ENCODE measurements at places on chromosomes 7 and 10.
A peak's percentile ranks its signal among the peaks of the same experiment; 100 is the strongest.

- no peak for DNase-seq
These were observed 60.6 kb downstream of the C1GALT1 start for GRCh38 chr7:7242899-7243298.

- no peak for DNase-seq
These were observed 2.7 kb upstream of the UNCX start for GRCh38 chr7:1229956-1230355.

DNA sequence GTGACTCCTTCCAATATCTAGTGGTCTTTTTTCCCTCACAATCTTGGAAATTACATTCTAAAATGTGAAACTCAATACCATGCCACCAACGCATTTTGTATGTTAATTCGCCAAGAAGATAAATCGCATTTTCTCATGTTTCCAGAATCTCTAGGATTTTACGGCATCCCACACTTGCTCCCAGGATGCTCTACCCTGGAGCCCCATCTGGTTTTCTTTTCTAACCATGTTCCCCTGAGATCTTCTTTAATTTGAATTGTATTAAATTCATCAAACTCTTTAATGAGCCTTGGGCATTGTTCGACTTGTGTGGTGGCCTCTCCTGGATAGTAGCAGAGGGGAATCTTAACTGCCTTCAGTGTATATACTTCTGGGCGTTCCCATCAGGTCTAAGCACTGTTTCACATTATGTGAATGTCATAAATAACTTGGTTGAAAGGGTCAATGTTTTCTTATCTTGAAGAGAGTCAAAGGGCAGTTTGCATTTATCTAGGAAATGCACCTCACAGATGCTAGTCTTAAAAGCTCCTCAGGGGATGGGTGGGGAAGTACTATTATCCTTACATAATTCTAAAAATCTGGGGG, 169.1 kb upstream of the MEOX2 start:
- DNase-seq = no peak

GRCh38 chr10:47374611-47375536, 9.2 kb downstream of the ZNF488 start:
- DNase-seq = no peak

DNA sequence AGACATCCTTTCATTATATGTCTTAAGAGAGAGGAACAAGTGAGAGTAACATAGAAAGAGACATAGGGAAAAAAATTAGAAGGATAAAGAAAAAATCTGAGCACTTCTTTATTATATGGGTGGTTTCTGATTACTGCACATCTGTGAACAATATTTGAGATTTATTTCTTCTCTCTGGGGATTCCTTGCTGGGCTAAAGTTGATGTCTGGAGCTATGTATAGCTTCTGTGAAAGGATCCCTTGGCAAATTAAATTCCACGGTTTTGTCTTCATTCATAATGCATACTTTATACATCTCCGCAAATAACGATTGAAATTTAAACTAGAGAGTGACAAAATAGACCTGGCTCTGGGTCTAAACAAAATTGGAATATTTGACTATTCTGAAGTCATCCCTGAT, 232.2 kb upstream of the CTBP2 start:
- no peak for DNase-seq

DNA sequence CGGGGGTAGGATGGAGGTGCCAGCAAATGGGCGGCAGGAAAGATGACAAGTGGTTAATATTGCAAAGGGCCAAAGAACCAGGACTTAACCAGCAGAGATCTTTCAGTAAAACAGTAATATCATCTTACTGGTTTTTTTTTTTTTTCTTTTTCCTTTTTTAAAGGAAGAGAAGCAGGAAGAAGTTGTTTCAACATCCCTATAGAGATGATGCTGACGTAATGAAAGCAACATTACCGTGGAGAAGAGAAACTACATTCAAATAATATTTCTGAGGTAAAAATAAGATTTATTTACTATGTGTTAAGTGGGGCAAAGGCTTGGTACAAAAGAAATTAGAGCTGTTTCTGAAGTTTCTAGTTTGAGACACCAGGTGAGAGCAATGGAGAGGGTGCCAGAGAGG, 11.0 kb downstream of the MINDY3 start:
- DNase-seq = no peak

DNA sequence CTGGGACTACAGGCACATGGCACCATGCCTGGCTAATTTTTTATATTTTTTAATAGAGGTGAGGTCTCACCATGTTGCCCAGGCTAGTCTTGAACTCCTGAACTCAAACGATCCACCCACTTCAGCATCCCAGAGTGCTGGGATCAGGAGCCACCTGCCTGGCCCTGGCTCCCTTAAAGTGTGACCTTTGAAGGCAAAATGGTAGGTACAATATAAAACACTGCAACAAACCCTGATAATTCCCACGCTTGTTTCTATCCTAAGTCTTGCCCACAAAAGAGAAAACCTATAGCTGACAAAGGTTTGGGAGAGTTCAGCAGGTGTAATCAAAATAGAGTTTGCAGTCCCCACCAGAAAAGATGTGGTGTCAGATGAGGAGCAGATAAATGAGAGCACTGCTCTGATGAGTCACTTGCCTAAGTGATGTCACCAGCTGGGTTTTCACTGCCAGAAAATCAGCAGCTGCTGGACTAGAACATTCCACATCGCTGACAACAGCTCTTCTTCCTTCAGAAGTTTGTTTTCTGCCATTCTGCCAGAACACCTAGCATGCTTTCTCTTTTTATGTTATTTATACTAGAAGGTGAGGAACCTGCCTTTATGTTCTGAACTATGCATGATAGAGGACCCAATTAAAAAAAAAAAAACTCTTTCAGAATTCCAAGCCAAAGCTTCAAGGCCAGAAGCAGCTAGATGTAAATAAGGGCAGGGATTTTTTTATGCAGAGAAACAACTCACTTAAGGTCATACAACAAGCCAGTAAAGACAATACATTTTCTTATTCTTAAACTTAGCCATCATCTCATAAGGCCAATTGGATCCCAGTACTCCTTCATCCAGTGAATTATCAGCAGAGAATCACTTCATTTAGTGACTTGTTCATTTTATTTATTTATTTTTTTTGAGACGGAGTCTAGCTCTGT, 18.0 kb downstream of the PURB start:
- DNase-seq = no peak

DNA sequence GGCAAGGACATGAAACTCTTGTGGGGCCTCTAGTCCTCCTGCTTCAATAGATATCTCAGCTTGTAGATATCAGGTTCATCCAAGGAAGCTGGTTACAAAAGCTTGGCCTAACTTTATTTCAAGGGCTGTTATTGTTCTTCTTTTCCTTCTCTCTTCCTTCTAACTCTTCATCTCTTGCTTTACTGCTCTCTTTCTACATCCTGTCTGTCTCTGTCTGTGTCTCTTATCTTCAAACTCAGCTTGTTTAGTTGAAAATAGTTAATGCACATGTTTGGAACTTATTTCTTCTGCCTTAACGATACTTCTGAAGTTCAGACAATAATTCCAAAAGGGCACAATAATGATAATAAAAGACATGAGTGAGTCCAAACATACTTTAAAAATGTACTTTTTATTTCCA, 393.9 kb downstream of the NXPH1 start:
- DNase-seq = no peak

DNA sequence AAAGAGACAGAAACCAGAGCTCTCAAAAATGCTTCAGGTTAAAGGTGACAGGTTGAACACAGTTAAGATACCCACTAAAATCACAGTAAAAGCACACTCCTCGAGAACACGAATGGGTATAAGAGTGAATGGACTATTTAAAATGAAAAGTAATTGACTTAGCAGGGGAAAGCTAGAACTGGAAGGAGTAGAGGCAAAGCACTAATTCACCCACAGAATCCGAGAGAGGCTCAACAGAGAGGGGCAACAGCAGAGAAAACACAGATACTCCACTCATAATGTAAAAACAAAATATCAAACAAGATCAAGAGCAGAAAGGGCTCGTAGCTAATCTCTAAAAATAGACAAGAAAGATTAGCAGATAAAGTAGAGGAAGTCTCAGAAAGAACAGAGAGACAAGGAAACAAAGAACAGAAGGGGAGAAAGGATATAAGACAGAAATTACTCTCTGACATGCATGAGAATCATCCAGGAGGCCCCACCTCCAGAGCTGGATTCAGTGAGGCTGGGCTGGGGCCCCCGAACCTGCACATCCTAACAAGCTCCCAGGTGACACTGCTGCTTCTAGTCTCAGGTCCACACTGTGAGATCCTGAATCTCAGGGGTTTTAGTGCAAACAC, 117.6 kb downstream of the GALNT11 start:
- DNase-seq = no peak

GRCh38 chr7:31788445-31788844, 101.4 kb downstream of the PPP1R17 start:
- no peak for DNase-seq

GRCh38 chr10:511101-511848, 178.2 kb downstream of the DIP2C start:
- DNase-seq = peak; percentile 36

- DNase-seq = no peak
These were observed 115.9 kb upstream of the ARID5B start for GRCh38 chr10:61785473-61786105.

DNA sequence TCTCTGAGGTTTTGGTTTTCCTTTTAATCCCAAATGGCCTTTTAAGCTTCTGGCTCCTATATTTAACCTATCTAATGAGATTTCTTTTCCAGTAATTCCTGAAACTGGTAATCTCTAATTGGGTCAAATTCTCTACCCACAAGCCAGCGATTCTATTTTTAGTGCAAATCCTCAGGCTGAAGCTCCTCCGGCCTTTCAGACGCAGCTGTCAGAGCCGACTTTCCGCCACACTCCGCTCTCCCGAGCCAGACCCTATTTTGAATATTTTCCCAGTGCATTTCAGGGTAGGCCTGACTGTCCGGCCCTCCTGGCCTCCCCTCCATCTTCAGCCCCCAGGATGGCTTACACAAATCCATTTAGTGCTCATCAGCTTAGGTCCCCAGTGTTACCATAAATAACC, 9.7 kb upstream of the ADCY1 start:
- DNase-seq = no peak

GRCh38 chr10:24901686-24902399, 50.6 kb downstream of the PRTFDC1 start:
- no peak for DNase-seq

- no peak for DNase-seq
These were observed 598.6 kb downstream of the SH2D4B start for GRCh38 chr10:81136261-81136660.

DNA sequence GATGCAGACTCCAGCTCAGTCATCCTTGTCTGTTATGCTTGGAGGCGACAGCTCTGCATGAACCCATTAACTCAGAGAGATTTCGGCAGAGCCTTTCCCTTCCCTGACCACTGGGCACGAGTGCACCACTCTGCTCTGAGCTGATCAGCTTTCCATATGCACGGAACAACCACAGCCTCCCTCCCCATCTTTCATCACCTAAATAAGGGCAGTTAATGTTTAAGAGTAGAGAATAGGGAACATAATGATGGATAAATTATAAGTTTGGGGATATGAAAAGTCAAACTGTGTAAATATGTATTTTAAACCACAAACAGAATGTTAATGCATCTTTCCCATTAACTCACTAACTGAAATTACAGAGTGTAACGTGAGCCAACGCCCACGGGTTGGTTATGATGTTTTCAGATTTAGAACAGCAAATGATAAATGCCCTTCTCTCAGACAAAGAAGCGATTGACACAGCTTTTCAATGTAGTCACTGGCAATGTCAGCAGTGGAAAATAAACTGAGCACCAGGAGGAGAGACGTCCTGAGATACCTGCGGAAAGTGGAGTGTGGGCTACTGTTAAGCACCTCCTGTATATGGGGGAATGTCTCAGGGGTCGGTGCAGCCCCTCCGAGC, 658.2 kb downstream of the LRMDA start:
- DNase-seq = no peak

DNA sequence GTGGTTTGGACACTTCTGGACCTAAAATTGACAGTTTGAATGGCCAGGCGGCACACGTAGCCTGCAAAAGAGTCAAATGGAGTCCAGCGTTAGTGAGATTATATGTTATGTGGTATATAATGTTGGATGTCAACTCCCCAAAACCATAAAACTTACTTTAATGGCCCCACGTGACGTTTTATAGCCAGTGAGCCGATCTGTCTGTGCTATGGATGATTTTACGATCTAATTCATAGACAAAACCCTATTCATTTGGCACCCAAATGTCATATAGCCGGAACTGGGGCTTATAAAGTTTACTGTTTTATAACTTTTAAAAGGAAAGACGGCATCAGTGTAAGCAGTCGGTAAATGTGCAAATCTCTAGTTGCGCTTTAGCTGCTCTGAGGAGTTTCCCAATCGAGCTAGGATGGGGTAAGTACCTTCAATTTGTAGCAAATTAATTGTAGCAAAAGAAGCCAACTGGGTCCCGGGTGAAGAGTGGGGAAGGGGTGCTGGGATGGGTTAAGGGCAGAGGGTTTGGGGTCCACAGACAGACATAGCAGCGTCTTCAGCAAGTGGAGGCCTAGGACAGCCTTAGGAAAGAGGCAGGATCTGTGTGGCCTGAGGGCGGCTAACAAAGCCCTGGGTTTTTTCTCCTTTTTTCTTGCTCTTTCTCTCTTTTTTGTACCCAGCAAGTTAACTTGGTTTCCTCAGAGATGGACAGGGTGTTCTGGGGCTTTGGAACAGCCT, 3.2 kb downstream of the HOXA5 start:
- no peak for DNase-seq

- DNase-seq = peak; percentile 10
These were observed 170.4 kb downstream of the SNX13 start for GRCh38 chr7:17769918-17770317.

DNA sequence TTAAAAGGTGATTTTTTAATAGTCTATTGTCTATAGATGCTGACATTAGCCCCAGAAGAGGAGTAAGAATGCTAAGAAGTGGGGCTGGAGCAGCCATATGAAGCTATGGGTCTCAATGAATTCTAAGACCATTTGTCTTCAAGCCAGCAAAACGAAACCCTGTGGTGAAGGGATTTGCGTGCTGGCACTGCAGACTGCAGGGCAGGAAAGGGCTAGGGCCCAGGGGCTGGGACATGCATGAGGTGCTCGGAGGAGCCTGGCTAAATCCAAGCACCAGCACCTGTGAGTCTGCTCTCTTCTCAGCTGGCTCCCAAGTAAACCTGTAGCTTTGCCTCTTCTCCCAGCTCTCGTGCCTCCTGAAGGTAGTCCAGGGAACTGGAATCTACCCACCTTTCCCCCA, 1.3 kb upstream of the NDST2 start:
- DNase-seq = no peak

GRCh38 chr10:132848951-132849545, 63.1 kb upstream of the NKX6-2 start:
- DNase-seq = no peak

DNA sequence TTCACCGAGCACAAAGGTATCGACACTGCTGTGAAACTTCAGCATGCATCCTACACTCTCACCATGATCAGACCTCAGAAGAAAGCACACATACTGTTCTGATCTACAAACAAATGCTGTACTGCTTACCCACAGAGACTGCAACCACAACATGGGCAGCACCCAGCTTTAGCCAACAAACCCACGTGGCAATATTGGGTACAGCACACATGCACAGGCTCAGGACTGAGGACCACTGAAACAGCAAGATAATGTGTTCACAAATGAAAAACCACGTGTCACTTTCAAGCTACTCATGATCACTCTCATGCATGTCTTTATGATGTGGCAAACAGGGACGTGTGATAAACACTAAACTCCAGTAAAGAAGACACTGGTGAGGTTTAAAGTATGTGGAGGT, 119.3 kb upstream of the PTN start:
- DNase-seq = no peak

GRCh38 chr10:66167816-66168215, 758.0 kb upstream of the LRRTM3 start:
- no peak for DNase-seq
